ENCODE measurements at places on chromosomes 4 and X.

GRCh38 chr4:77994194-77994721 is 62.9 kb upstream of the FRAS1 start:
- no peak for DNase-seq

DNA sequence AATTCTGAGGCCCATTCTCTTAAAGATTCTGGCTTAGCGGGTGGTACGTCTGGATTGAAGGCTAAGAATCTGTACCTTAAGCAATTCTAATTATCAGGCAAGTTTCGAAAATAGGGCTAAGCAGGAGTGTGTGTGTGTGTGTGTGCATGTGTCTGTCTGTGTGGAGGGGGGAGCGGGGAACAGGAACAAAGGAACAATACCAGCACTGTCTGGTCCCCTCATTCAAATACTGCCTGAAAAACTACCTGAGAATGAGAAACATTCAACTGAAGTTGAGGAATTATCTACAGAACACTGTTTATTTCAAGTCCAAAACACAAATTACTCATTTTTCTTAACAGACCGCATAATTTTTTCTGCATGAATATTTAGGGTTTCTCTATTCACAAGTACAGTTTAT is 18.6 kb downstream of the PGRMC2 start:
- no peak for DNase-seq

DNA sequence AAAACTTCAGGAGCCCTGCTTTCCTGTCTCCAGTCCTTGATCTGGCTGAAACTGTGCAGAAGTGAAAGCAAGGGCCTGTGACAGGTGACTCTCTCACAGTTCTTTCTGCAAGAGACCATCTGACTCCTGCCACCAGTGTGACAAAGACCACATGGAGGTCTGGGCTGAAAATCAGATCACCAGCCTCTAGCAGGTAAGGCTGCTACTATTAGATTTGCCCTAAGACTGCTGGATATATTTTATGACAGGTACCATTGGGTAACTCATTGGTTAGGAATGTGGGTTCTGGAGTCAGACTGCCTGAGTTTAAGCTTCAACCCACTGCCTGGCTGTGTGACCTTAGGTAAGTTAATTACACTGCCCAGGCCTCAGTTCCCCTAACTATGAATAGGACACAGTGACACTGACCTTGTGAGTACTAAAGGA is 163.3 kb upstream of the SLC7A11 start:
- no peak for DNase-seq

DNA sequence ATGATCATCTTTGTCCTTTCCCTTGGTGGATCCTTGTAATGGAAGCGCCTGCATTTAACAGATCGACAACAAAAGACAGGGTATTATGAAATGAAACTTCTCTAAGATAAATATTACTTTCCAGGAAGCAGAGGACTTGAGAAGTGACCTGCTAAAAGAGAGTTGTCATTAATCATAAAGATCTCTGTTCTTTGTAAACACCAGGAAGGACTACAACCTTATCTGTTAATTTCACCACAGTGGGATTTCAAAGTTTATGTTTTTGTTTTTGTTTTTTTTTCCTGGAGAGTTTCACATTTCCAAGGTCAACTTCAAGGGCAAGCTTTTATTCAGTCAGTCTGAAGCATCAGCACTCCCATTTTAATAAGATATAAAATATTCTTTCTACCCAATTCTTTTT is 170.9 kb downstream of the RCHY1 start:
- DNase-seq = no peak

DNA sequence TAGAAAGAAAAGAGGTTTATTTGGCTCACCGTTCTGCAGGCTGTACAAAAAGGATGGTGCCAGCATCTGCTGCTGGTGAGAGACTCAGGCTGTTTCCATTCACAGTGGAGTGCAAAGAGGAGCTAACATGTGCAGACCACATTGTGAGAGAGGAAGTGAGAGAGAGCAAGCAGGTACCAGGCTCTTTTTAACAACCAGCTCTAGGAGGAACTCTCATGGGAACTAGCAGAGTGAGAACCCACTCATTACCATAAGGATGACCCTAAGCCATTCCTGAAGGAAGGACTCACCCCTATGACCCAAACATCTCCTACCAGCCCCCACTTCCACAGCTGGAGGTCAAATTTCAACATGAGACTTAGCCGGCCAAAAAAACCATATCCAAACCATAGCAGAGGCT is 158.6 kb upstream of the ADGRL3 start:
- no peak for DNase-seq

DNA sequence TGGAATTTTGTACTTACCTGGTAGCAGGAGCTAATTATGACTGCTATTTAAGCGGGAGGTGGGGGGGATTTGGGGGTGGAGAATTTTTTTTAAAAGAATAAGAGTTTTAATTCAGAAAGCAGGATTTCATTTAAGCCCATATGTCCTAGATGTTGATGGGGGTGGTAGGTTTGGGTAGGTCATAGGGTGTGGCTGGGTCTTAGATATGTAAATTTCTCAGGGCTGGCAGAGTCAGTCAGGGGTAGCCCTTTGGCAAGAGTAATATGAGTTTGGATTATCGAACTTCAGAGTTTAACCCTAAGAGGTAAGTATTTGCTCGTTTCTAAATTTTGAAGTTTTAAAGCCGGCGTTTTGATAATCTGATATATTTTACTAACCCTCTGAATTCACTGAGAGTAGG is 35.2 kb upstream of the COX18 start:
- no peak for DNase-seq

All from GM12892 (cell line).